ENCODE measurements at places on chromosomes 5 and 9.

- DNase-seq, result peak; percentile 18
Measured at GRCh38 chr9:109249615-109250014, 71.2 kb downstream of the EPB41L4B start.

GRCh38 chr5:162248107-162248713 lies 180.6 kb downstream of the GABRG2 start:
- no peak for DNase-seq

GRCh38 chr9:94915476-94916450 lies 189.3 kb downstream of the AOPEP start:
- DNase-seq, result no peak

DNA sequence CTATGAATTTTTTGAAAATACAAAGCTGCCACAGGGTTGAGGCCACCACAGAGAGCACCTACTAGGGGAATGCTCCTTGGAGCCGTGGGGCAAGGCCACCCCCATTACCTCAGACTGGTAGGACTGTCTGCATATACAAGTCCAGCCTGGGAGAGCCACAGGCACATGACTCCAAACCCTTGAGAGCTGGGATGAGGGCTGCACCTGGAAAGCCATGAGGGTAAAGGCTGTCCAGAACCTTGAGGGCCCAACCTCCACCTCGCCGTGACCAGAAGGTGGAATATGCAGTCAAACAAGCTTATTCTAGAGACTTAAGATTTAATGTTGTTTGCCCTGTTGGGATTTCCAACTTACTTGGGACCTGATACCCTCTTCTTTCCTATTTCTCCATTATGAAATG lies 69.5 kb upstream of the TSLP start:
- DNase-seq, result no peak

DNA sequence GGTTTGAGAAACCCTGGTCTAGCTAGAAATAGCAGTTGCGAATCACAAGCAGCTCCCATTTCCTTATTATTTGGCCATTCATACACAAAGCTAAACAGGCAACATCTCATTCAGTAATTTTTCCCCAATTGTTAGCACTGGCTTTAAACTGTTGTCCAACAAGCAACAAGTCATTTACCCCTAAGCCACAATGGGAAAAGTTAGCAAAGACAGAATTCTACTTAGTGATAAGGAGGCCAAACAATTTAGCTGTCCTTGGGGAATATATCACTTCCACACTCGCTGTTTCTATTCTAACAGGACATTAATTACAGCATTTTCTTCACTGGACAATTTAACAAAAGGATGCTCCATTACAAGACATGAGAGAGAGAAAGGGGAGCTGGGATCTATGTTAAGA lies 2.8 kb downstream of the MYO10 start:
- DNase-seq, result no peak

GRCh38 chr5:150213530-150213929 lies 23.7 kb downstream of the SLC6A7 start:
- no peak for DNase-seq

DNA sequence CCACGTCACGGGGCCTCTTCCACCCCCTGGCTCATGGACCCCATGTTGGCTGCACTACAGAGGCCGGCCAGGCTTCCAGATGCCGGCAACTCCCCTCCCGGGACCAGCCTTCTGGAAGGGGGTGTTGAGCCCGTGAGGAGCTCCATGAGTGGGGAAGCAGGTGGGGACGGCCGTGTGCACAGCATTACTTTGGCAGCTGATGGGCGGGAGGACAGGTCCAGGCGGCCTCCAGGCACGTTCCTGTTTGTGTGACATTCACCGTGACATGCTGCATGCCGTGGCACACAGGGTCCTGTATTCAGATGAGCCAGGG lies 29.1 kb upstream of the ABO start:
- DNase-seq, result no peak

- peak; percentile 92 for DNase-seq
Measured at GRCh38 chr5:139105621-139106071, 92.5 kb downstream of the SIL1 start.

GRCh38 chr9:113520109-113520642 lies 56.6 kb downstream of the RGS3 start:
- no peak for DNase-seq

DNA sequence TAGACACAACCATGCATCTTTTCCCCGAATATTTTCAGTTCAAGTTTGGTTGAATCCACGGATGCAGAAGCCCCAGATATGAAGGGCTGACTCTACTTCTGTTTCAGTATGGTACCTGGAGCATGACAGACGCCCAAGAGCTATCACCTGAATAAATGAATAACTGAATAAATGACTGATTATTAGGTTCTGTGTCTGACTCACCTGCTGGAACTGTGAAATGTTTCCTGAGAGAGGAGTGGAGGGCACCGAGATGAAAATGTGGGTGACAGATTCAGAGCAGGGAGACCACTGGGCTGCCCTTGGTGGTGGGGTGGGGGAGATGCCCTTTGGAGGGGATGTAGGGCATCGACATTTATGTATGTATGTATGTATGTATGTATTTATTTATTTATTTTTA lies 13.2 kb downstream of the FRMPD1 start:
- no peak for DNase-seq

GRCh38 chr5:123874600-123875201 lies 362.7 kb downstream of the CSNK1G3 start:
- peak; percentile 37 for DNase-seq

- no peak for DNase-seq
Measured at GRCh38 chr5:111337688-111338087, 113.5 kb downstream of the CAMK4 start.

GRCh38 chr5:133528841-133529240 lies 83.5 kb downstream of the FSTL4 start:
- no peak for DNase-seq

GRCh38 chr5:41695920-41696582 lies 174.2 kb downstream of the OXCT1 start:
- DNase-seq, result no peak

DNA sequence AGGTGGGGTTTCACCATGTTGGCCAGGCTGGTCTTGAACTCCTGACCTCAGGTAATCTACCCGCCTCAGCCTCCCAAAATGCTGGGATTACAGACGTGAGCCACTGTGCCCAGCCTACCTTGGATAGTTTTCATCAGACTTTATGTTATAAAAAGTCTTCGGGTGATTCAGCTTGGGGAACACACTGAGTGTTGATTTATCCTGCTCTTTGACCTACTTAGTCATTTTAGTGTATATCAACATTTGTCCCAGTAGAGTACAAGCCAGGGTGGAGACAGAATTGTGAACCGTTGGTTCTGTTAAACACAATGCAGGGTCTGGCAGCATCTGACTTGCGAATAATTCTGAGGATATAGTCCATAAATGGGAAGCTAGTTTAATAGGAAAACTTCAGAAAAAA lies 39.7 kb downstream of the NFX1 start:
- DNase-seq, result no peak

- no peak for DNase-seq
Measured at GRCh38 chr9:70987986-70988385, 133.4 kb downstream of the TRPM3 start.

DNA sequence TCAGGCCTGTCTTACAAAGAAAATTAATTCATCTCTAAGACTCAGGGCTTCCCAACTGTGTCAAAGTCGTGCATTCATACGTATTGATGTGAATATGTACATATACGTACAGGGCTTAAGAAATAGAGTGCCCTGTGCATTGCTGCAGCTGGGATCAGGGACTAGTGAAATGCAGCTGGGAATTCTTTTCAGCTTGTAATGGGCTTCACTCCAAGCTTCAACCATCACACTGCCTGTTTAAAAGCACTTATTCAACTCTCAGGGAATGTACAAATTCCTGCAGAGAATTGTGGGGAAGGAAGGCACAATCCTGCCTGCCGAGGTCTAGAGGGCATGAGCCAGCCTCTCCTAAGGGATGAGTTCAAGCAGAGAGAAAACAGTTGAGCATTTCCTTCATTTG lies 59.6 kb upstream of the MAN2A1 start:
- no peak for DNase-seq

DNA sequence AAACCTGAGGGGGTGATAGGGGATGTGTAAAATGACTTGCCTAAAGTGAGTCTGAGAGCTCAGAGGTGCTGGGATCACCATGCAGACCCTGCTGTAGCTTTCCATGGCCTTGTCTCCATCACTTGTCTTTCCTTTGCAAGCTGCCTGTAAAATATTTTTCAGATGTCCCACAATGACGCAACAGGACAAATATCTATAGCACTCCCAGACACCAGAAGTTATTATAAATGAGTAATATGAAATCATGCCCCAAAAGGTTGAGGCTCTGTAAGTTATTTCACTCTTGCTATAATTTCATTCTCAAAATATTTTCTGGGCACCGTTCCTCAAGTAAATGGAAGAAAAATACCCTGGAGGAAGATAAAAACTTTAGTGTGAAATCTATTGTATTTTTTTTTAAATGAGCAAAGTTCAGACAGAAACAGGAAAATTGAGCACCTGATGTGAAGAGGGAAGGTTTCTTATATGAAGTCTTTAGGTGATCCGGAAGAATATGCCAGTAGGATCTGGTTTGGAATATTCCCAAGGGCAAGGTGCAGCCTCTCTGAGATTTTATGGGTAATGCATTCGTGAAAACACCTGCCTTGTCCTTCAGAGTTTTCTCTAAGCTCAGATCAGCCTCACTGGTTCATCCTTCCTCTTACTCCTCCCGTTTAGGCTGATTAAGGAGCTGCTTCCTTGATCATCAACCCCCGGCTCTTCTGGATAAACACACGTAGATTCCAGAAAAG lies 138.3 kb upstream of the DMAC1 start:
- no peak for DNase-seq

GRCh38 chr5:171693412-171693811 lies 92.2 kb upstream of the SMIM23 start:
- no peak for DNase-seq

- DNase-seq, result no peak
Measured at GRCh38 chr5:172637110-172637580, 3.9 kb upstream of the NEURL1B start.

GRCh38 chr5:87411973-87412629 lies 629 bp downstream of the CCNH start:
- peak; percentile 61 for DNase-seq

- DNase-seq, result no peak
Measured at GRCh38 chr5:30413540-30413939, 779.9 kb upstream of the CDH6 start.

DNA sequence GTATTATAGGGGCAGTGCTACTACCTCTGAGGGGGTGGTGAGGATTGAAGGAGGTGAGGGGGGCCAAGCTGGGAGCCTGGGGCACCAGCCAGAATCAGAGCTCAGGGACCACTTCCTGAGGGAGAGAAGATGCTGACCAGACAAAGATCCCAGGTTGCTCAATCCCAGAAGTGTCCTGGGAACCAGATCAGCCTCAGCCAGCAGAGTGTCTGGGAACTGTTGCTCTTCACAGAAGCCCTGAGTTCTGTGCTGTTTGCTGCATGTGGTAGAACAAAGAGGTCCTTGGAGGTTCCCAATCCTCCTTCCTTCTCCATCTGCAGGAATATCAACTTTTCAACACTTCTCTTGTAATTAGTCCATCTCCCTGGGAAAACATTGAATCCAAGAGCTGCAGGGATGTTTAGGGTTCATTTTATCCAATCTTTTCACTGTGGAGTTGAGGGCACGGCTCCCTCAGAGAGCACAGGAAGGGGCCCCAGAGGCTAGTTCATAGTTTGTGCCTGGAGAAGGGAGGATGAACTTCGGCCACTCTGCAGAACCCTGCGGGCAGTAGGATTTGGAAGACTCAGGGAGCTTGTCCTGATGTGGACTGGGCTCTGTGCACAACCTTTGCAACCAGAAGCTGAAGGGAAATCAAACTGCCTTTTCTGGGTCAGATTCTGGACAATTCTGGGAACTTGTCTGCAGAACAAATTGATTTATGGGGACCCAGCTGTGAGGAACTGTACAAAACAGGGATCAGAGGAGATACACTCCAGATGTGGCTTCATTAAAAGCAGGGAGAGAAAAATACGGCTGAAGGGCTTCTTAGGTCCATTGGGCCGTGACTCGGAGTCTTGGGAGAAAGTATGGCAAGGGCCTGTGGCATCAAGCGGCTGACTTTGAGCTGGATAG lies 57.1 kb downstream of the GALNT12 start:
- DNase-seq, result no peak

DNA sequence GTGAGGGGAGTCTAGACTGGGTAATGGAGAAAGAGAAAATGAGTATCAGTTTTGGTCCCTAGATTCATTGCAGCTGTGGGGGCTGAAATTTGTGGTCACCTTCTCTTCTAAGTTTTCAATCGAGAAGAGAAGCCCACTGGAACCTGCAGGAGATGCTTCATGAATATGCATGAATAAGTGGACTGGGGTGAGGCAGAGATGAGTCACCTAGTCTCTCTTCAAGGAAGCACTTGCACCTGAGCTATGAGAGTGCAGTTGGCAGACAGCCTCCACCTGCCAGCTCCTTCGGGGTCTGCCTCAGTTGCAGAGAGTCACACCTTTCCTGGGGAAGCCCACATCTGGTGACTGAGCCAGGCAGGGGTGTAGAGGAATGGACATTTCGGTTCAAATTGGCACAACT lies 69.1 kb downstream of the ZNF366 start:
- no peak for DNase-seq

- no peak for DNase-seq
Measured at GRCh38 chr5:170622933-170623332, 119.1 kb downstream of the KCNIP1 start.

DNA sequence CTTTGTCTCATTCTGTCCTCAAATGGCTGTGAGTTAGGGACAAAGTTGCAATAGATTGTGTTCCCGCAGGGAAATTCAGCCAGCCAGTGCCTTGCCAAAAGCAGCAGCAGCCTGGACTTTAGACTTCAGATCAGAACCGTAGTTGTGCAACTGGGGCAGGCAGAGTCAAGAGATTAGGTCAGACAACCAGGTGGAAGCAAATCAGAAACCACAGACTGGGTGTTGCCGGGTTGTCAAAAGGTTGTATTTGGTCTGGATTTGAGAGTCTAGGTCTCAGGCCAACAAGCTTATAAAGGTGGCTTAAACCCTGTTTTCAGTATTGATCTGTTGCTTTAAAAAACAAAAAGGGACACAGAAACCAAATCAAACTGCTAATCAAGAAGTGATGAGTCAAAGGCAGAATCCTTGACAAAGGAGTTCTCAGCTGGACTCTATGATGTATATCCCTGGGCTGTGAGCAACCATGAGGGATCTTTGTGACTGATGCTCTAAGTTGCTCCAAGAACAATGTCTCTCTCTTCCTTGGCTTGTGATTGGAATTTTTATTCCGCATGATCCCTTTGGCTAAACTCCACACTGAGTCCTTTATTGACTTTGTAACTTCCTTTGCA lies 20.9 kb downstream of the RFK start:
- DNase-seq, result no peak
